ENCODE measurements at places on chromosomes 1 and 21.

DNA sequence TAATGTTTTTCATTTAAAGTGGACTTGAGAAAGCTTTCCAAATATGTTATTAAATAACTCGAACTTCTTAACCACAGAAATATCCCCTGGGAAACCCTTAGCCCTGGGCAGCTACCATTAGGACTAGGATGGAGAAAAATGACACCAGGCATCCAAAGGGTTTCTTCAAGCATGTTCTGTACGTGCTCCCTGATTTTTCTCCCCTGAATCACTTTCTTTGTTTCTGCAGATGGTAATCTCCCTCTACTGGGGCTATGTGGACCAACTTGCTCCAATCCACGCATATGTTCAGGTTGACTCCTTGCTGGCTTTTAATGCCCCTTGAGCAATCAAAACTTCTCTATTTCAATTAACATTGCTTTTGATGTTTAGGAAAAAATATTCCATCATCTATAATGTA is 312.7 kb upstream of the C1orf87 start:
- DNase-seq, result no peak

DNA sequence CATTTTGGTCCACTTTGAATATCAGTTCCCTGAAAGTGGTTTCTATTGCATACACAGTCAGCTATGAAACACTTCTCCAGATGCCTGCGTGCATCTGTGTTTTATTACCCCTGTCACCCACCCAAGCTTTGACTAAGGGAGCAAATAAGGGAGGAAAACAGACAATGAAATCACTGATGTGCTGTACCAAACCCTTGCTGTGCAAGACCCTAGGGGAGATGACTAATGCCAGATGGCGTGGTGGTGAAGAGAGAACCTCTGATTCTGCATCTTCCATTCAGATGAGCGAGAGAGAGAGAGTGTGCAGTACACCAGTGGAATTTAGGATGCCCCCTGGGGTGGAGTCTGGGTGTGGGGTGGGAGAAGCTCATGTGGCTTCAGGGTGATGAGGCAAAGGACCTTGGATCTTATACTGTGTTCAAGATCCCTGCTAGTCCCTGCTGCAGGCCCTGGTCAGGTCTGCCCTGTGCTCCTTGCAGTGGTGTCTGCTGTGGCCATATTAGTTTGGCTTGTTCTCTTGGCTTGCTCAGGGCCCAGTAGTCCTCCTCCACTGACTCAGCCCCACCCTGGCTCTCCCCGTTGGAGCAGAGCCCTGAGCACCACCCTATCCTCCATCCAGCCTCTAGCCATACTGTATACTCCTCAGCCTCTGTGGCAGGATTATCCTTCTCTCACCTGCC is 18.5 kb downstream of the CLCA1 start:
- DNase-seq, result no peak

GRCh38 chr21:31670070-31670469 is 10.6 kb downstream of the SOD1 start:
- DNase-seq, result no peak

DNA sequence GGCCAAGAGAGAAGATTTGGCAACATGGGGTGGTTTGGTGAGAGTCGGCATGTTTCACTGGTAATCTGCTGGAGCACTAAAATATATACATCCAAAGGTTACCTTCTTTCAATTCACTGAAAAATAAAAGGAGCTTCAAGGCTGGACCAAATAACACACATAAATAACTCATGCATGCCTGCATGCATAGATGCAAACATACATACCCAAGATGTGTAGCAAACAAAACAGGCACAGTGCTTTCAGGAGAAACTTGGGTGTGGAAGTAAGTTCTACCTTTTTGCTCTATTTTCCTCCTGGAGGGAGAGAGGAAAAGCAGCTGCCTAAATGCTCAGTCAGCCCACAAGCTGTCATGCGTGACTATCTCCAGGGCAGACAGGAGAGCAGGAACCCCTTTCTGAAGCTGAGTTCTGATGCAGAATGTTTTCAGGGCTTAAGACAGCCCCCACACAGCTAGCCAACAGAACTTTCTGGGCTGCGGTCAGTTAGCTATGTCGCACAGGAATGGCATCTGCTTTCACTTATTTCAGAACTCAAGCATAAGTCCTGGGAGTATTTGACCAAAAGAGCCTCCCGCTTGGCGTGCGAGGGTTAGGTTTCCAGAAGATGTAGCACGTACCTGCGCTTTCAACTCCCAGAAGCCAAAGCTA is 166.2 kb downstream of the TOMM20 start:
- DNase-seq, result no peak

- no peak for DNase-seq
Observed at GRCh38 chr1:185585770-185586169, 148.4 kb upstream of the HMCN1 start.

GRCh38 chr1:66679140-66679539 is 73.1 kb upstream of the DYNLT5 start:
- no peak for DNase-seq

- no peak for DNase-seq
Observed at GRCh38 chr1:97870589-97870988, 50.2 kb downstream of the DPYD start.

GRCh38 chr1:22804406-22804805 is 93.8 kb downstream of the EPHB2 start:
- no peak for DNase-seq

- DNase-seq, result no peak
Observed at GRCh38 chr21:45510466-45510955, 31.7 kb downstream of the SLC19A1 start.

DNA sequence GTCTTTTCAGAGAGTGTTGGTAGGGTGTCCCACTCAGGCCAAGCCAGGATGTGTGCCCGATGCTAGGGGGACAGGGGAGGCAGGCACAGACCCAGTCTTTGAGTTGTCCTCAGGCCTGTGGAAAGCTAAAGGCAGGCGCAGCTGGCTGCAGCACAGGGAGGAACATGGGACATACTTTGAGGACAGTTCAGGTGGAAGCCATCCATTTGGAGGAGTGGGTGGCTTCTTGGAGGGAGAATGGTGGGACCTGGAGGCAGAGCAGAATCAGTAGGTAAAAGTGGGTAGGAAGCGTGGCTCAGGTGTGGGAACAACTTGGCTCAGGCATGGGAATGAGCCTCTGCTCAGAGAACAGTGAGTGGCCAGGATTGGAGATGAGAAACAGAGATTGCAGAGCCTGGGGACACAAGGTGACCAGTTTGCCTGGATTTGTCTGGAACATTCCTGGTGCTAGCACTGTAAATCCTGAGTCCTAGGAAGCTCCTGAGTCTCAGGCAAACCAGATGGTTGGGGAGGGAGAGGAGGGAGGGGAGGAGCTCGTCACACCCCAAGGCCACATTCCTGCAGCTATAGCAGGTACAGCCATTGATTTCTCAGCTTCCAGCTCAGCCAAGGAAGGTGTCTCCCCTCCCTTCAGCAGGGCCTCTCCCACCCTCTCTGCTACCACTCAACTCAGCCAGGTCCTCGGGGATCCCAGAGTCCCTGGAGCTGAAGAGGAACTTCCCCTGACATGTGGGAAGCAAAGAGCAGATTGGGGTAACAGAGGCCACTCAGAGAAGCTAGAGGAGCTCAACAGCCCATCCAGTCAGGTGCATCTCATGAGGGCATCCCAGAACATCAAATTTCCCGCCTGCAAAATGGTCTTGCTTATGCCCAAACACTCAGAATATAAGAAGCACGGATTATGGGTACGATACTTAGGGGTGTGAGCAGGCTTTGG is 65.2 kb upstream of the TINAGL1 start:
- no peak for DNase-seq

GRCh38 chr1:26704629-26705028 is 8.8 kb downstream of the ARID1A start:
- no peak for DNase-seq

GRCh38 chr1:212256369-212256768 is 28.8 kb upstream of the PPP2R5A start:
- DNase-seq, result no peak

GRCh38 chr1:29462096-29462495 is 225.8 kb downstream of the PTPRU start:
- DNase-seq, result no peak

DNA sequence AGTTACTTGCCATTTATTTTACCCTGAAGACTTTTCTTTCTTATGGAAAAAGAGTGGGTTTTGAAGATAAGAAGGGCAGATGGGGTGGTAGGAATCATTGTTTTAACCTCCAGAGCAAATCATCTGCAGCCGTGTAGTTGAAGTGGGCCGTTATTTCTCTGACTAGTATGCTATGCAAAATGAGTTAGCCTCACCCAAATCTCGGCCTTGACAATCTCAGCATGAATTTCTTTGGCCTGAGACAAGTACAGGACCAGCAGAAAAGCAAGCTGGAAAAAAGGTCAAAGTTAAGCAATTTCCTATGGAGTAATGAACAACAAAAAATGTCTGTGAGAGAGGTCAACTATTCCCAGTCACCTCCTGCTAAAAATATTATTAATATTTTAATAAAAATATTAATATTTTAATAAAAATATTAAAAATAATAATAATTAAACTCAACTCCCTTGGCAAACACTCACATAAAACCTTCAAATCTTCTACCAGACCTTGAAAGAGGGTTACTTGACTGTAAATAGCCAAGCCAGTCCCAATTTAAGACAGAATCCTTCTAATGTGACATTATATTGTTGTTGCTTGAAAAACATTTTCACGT is 6.8 kb upstream of the TEKT2 start:
- DNase-seq, result no peak

GRCh38 chr1:62386351-62387121 is 50.3 kb upstream of the USP1 start:
- no peak for DNase-seq

- DNase-seq, result no peak
Observed at GRCh38 chr1:161721738-161722343, 497 bp downstream of the FCRLB start.

GRCh38 chr21:37139902-37140301 is 66.8 kb downstream of the TTC3 start:
- no peak for DNase-seq

- no peak for DNase-seq
Observed at GRCh38 chr21:45811136-45811535, 167.6 kb downstream of the PCBP3 start.

DNA sequence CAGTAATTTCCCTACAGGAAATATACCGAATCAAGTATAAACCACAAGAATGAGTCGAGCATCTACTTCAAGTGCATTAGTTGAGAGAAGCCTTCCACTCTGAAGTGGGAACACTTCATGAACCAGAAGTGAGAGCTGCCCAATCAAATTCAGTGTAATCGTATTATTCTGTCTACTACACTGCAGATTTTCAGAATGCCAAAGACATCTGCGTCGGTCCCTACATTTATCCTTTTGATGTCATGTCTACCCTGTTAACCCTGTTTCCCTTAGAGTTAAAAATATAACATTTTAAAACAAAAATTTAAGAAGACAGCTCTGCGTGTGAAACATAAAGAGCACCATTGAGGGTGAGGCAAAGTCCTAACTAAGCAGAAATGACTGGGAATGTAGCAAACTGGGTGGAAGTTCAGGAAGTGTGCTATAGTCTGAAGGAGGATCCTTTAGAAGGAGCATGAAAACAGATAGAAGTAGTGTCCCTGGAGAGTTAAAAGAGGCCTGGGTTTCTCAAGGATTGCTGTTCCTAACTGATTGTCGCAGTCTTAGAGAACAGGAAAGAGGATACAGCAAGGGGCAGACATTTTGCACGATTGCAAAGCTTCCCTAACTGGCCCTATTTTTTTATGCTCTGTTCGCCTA is 291.2 kb downstream of the PTPRC start:
- DNase-seq, result no peak

DNA sequence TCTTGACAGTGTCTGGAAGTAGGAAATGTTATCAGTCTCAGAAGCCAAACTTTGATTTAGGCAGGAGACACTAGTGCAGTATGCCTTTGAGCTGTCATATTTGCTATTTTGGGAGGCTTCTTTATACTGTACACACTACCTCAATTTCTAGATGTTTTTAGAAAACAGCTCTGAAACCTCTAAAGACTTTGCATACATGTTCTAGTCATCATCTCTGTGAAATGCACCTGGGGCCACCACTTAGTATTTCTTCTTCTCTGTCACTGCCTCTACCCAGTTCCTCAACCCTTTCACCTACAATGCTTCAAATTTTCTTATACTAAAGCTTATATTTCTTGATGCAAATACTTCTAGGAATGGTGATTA is 29.1 kb upstream of the PLA2G4A start:
- no peak for DNase-seq

DNA sequence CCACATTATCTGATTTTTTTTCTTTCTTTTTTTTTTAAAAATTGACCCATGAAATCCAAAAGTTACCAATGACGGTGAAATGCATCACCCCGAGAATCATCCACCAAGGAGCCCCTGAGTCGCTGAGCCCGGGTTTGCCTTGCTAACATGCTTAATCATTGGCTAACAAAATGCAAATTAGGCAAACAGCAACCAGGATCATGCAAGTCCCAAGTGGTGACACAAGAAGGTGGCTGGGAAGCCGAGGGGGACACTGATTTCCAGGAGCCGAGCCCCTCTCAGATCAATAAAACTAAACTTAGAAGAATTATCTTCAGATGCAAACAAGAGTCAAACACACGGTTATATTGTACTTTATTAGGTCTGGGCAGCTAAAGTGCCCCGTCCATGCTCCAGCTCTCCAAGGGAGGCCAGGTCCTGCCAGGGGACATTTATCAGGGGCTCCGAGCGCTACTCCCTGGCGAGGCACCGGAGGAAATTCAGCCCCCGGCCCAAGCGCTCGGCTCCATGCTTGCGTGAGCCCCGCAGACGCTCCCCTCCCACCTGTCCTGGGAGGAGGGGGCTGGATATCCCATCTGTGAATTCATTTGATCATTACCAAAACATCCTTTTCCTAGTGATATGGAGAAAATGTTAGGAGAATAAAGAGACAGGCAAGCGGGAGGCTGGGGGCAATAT is 154.1 kb downstream of the NPHP4 start:
- no peak for DNase-seq

DNA sequence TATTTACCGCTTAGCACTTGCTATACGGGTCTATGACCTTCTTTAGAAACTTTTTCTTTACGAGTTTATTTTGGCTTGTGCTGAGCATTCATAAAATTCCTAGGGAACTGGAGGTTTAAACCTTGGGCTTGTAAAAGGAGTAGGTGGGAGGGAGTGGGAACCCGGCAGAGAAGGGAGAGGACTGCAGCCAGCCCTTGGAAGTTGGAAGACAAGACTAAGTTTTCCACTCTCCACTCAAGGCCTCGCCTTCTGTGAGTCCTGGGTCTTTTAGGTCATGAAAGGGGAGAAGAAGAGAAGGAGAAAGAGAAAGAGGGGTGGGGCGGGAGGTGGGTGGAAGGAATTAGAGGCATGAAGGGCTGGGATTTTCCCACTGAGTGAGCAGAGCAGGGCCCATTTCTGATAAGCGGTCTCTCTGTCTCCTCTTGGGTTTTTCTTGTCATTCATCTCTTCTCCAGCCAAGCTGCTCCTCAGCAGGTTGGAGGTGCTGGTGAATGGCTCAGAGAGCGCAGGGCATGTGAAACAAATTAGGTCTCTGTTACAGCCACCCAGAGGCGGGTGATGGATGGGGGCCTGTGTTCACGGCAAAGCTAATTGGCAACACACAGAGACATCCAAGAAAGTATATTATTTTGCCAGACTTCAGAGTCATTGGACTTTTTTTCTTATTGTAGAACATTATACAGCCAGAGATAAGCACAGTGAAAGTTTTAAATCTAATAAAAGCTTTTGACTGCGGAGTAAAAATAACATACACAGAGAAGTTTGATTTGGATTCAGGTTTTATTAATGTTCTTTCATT is 247.3 kb downstream of the FOXD2 start:
- DNase-seq, result no peak

GRCh38 chr1:211580303-211580687 is 1.3 kb upstream of the SLC30A1 start:
- DNase-seq, result no peak

GRCh38 chr1:95085376-95085775 is 12.6 kb upstream of the ALG14 start:
- DNase-seq, result no peak

Measured in GM19239 (cell line).